Stimulated activated CD8-positive, alpha-beta memory T cell treated with anti-CD3 and anti-CD28 coated beads, Interleukin-4, amount 100 ng/mL, for 48 hours (primary cell): ENCODE measurements at places on chromosomes 1 and 21.

DNA sequence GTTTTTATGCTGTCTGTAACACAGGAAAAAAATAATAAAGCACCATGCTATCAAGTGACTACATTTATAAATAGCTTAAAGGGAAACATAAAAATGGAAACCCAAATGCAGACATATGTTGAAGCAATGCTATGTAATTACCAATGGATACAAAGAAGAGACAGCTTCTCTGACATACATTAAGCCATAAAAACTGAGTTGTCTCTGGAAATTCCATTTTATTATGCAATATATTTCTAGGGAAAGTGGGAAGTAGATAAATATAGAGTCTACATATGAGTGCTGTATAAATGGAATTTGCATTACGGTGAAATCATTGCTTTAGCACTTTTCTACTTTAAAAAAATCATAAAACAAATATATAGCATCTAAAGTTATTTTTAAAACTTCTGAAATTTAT, 135.2 kb upstream of the COL11A1 start:
- no peak for DNase-seq

GRCh38 chr1:197995408-197996258, 78.5 kb downstream of the LHX9 start:
- DNase-seq = no peak

GRCh38 chr1:203776636-203777035, 11.7 kb downstream of the LAX1 start:
- no peak for DNase-seq

DNA sequence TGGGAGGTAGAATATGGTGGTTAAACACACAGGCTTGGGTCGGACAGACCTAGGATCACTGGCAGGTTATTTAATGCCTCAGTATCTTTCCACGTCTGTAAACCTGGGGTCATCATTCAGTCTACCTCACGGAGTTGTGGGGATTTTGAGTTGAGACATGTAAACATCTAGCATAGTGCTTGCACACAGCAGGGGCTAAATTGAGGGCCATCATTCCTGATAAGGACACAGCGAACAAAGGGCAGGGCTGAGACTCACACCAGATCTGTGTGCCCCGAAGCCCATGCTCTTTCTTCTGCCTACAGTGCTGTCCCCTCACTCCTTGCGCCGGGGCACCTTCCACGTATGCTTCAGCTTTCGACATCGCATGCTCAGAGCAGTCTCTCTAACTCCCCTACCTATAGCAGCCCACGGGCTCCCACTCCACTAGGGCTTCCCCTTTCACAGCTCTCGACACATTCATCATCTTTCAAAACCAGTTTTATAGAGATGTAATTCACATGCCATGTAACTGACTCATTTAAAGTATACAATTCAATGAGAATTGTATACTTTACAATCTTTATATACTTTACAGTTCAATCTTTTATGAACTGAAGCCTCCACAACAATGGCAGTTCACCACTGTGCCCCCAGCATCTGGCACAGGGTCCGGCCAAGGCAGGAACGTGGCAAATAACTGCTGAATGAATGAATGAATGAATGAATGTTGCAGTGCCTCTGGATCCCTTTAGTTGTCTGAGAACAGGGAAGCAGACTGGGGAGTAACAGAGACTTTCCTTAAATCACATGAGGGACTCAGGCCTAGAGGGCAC, 48.0 kb downstream of the GPR161 start:
- DNase-seq = no peak

DNA sequence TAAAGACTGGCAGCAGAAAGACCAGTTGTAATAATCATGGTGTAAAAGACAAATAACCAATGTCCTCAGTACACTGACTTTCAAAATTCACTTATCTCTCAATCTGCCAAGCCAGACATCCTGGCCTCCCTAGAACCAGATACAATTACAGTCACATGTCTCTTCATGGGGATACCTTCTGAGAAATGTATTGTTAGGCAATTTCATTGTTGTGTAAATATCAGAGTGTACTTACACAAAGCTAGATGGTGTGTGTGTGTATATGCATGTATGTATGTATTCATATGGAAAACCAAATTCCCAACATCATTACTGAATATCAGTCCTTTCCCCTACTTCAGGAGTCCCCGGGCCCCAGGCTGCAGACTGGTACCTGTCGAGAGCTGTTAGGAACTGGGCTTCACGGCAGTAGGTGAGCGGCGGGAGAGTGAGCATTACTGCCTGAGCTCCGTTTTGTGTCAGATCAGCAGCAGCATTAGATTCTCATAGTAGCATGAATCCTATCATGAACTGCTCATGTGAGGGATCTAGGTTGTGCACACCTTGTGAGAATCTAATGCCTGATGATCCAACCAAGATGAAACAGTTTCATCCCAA, 65.3 kb upstream of the ZNF326 start:
- DNase-seq = no peak

GRCh38 chr1:31658721-31659120, 14.0 kb upstream of the PEF1 start:
- no peak for DNase-seq
